CD4-positive, alpha-beta memory T cell (primary cell): ENCODE measurements at places on chromosomes 13 and 19. TPM values are rescaled to one million over a fixed set of nuclear protein-coding genes. Genes with fewer than 3 reads are reported as not detected.

DNA sequence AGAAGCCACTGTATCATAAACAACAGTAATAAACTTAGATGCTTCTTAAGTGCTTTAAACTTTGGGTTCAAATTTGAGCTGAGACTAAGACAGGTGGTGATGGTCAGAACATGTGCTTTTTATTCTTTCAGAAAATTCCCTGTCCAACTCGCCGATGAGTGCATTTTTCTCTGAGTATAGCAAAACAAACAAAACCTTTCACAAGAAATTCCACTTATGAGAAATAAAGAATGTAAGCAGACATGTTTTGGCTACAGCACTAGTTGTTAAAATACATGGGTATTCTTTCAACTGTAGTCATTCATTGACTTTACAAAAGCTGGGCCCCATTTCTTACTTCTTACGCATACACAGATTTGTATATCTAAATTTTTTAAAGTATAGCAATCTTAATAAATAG, 125.6 kb downstream of the SPRY2 start:
- H3K4me1 ChIP-seq: no peaks in the 10 kb centered on the region
- no peak overlapping the region for H3K4me3 ChIP-seq
- no peaks in the 10 kb centered on the region for H3K36me3 ChIP-seq
- H3K27ac ChIP-seq: no peak overlapping the region

DNA sequence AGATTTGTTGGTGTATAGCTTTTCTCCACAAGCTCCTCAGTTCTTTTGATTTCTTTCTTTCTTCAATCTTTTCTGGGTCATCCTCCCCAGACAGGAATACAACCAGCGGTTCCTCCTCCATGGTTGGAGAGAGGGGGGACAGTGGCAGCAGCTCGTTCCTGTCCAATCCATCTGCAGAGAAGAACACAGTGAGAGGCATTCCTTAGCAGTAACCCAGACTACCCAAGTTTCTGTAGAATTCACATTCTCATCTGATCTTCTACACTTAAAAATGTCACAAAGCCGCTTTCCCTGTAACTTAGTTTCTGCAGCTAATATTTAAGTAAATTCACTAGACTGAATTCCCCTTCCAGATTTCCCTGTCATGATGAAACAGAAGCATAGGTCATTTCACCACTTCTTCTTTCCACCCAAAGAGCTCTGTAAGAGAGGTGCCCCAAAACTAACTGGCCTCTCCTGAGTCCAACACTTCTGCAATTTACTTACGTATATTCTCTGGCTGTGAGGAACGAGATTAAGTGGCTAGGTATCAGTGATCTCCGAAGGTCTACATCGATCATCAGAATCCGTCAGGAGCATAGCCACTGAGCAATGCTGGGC, 171.9 kb downstream of the TBC1D4 start:
- H3K4me1 ChIP-seq: peaks cover 15% of the 10 kb centered on the region
- H3K36me3 ChIP-seq: peaks cover 15% of the 10 kb centered on the region
- H3K4me3 ChIP-seq: no peak overlapping the region
- no peaks in the 10 kb centered on the region for H3K27me3 ChIP-seq
- no peak for DNase-seq

DNA sequence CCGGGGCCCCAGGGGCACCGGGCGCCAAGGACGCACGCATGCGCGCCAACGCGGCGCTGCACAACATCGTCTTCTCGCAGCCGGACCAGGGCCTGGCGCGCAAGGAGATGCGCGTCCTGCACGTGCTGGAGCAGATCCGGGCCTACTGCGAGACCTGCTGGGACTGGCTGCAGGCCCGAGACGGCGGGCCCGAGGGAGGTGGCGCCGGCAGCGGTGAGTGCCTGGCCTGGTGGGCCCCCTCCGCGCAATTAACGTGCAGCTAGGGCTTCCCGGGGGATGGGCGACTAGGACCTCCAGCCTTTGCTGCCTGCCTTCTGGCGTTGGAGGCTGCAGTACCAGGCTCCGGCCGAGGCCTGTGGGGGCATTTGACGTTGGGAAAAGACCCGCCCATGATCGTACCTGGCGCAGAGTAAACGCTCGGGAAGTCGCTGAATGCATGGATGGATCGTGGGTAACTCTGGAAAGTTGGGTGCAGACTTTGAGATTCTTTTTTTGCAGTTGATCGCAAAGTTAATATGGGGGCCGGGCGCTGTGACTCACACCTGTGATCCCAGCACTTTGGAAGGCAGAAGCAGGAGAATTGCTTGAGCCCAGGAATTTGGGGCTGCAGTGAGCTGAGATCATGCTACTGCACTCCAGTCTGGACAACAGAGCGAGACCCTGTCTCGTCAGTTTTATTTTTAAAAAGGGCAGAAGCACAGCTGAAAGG, 7.3 kb downstream of the APC2 start:
- H3K27ac ChIP-seq: no peak overlapping the region
- H3K36me3 ChIP-seq: no peaks in the 10 kb centered on the region
- DNase-seq: no peak
- no peak overlapping the region for H3K4me3 ChIP-seq

DNA sequence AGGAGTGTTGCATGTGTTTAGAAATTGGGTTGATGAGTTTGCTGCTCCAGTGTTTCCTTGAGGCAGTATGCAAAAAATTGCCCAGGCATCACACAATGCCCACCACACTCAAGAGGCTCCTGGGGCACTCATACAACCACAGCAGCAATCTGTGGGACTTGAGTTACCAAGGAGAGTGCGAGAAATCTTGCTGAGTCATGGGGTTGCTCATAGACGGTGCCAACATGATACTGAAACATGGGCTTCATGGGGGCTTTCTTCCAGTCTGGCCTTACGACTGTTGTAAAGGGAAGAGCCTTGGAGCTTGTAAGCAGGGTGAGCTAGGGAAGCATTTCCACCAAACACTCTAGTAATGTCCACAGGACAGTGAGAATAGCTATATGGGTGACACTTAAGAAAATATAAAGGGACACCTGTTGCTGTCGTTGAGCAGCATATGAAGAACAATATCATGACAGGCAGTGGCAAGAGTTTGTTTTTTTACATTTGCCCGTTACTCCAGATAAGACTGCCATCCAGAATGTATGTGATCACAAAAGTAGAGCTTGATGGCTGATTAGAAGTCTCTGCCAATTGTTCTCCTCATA, 1237.4 kb downstream of the UQCRFS1 start:
- no peak overlapping the region for H3K27ac ChIP-seq
- no peaks in the 10 kb centered on the region for H3K4me1 ChIP-seq
- H3K4me3 ChIP-seq: no peak overlapping the region
- H3K36me3 ChIP-seq: no peaks in the 10 kb centered on the region
- no peak for DNase-seq

GRCh38 chr19:38417544-38418506, 8.2 kb downstream of the RASGRP4 start:
- H3K27me3 ChIP-seq: no peaks in the 10 kb centered on the region
- H3K4me3 ChIP-seq: peak overlapping the region; percentile 17
- peak; percentile 42 for DNase-seq
- peaks cover 20% of the 10 kb centered on the region for H3K4me1 ChIP-seq
- H3K36me3 ChIP-seq: no peaks in the 10 kb centered on the region
- peak overlapping the region; percentile 52 for H3K27ac ChIP-seq

GRCh38 chr13:99962242-99962641, 9.3 kb downstream of the ZIC5 start:
- peaks cover 77% of the 10 kb centered on the region for H3K27me3 ChIP-seq
- H3K4me3 ChIP-seq: no peak overlapping the region
- H3K4me1 ChIP-seq: peaks cover 33% of the 10 kb centered on the region
- no peaks in the 10 kb centered on the region for H3K36me3 ChIP-seq

DNA sequence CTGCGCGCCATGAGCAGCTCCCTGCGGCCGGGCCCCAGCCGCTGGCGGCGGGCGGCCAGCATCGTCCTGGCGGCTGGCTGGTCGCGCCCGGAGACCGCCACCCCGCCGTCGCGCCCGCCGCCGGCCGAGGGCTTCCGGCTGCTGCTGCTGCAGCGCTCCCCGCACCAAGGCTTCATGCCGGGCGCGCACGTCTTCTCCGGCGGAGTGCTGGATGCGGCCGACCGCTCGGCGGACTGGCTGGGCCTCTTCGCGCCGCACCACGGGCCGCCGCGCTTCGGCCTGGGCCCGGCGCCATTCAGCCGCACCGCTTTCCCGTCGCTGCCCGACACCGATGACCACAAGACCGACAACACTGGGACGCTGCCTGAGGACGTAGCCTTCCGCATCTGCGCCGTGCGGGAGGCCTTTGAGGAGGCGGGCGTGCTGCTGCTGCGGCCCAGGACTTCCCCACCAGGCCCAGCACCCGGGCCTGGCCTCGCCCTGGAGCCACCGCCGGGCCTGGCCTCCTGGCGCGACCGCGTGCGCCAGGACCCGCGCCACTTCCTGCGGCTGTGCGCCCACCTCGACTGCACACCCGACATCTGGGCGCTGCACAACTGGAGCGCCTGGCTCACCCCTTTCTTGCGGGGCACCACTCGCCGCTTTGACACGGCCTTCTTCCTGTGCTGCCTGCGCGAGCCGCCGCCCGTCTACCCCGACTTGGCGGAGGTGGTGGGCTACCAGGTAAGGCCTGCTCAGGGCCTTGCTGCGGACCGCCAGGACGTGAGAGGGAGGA, 518 bp downstream of the NUDT19 start:
- peak; percentile 63 for DNase-seq
- peak overlapping the region; percentile 63 for H3K27ac ChIP-seq
- peak overlapping the region; percentile 89 for H3K4me3 ChIP-seq
- peaks cover 50% of the 10 kb centered on the region for H3K4me1 ChIP-seq
- H3K36me3 ChIP-seq: no peaks in the 10 kb centered on the region

DNA sequence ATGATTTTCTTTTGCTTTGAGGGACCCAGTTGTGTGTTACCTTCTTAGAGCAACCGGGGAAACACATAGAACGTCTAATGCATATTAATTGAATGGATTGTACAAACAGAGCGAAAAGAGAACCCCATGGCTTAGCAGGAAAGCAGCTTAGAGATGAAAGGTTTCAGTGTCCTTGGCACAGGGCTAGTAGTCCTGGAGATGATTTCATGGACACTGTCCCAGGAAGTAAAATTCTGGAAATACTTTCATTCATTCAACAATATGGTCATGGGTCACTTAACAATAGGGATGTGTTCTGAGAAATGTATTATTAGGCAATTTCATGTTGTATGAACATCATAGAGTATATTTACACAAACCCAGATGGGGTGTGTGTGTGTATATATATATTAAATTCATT, 9.7 kb upstream of the FUT2 start:
- no peak overlapping the region for H3K4me3 ChIP-seq
- DNase-seq: no peak
- H3K27me3 ChIP-seq: no peaks in the 10 kb centered on the region
- H3K4me1 ChIP-seq: no peaks in the 10 kb centered on the region
- H3K27ac ChIP-seq: no peak overlapping the region

DNA sequence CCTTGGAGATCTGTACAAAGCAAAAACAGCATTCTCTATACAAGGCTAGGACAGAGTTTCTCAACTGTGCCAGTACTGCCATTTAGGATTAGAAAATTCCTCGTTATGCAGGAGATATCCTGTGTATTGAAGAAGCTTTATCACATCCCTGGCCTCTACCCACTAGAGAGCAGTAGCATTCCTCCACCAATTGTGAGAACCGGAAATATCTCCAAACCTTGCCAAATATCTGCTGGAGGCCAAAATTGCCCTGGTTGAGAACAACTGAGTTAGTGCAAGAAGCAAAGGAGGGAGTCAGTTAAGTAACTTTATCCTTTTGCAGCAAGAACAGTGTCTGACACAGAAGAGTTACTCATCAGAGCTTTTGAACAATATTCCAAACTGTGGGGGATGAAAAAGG, 16.2 kb upstream of the FREM2 start:
- H3K27ac ChIP-seq: no peak overlapping the region
- no peaks in the 10 kb centered on the region for H3K36me3 ChIP-seq
- H3K4me3 ChIP-seq: no peak overlapping the region
- H3K4me1 ChIP-seq: no peaks in the 10 kb centered on the region

DNA sequence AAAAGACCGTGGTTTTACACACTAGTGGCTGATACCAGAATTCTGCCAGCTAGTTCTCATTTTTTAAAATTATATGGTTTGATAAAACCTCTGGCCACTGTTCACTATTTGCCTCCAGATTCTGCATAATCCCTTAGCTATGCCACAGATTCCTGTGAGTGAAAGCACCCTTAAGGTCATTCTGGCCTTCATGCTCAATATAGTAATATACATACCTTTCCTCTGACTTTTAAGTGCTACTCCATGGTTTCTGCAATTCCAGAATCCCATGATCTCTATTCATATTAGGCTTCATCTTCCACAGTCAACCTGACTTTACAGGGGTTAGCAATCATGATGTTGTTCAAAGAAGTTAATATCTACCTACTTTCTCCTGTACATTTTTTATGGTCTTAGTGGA, 274.1 kb upstream of the EDNRB start:
- no peaks in the 10 kb centered on the region for H3K4me1 ChIP-seq
- H3K27me3 ChIP-seq: no peaks in the 10 kb centered on the region
- DNase-seq: no peak

DNA sequence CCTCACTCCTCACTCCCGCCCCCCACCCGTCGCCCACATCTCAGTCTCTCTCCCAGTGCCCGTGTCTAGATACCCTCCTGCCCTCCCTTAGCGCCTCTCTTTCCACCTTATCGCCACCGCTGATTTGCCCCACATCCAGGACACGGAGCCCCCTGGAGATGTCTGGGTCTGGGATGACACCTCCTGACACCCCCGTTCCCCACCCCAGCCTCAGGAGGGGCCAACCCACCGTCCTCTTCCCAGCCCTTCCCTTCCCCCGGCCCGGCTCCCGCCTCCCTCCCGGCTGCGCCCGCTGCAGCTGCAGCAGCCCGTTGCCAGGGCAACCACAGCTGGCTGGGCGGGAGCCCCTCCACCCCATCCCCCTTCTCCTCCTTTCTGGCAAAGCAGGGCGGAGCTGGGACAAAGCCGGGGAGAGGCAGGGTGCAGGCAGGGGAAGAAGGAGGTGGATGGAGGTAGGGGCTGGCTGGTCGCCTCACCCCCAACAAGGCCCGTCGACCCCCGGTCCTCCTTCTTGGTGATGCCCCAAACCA, 13.5 kb downstream of the DPF1 start:
- H3K4me1 ChIP-seq: peaks cover 22% of the 10 kb centered on the region
- H3K4me3 ChIP-seq: no peak overlapping the region
- no peak for DNase-seq
- no peaks in the 10 kb centered on the region for H3K36me3 ChIP-seq
- peaks cover 11% of the 10 kb centered on the region for H3K27me3 ChIP-seq

ACP7 gene
- not detected for total RNA-seq

FFAR3 gene
- not detected for total RNA-seq

EEF1AKMT1 gene
- total RNA-seq: 8.1 TPM
